ENCODE measurements at places on chromosomes 2 and 18.
A peak's percentile ranks its signal among the peaks of the same experiment; 100 is the strongest.

DNA sequence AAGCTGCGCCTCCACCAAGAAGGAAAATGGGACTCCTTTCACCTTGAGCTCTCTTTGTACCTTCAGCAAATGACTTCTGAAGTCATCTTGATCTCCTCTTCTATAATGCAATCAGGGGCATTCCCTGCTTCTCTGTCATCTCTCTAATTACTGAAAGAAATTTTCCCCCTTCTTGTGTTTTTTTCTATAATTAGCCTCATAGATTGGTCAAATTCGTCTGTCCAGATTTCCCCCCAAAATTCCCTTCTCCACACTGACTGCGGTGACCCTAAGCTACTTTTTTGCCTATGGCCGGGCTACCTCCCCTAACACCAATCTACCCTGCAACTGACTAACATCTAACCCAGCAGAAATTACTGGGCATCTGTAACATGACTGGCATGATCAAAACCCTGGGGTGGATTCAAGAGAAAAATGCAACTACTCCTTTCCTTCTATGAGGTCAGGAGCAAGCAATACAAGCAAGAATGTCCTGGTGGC, 168.6 kb downstream of the BCL2 start:
- DNase-seq: no peak

DNA sequence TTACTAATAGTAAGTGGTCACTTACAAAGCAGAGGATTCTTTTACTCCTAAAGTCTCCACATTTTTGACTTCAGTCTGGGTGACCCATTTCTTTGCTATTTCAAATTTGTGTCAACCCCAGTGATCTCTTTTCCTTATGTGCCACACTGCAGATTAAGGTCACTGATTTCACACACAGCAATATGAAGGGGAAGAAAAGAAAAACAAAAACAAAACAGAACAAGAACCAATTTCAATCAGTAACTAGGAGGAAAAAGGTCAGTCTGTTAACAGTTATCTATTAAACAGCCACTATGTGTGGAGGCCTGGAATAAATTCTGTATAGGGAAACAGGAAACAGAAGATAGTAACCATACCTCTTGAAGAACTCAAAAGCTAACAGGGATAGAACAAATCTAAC, 72.0 kb upstream of the ACVR2A start:
- DNase-seq: no peak

DNA sequence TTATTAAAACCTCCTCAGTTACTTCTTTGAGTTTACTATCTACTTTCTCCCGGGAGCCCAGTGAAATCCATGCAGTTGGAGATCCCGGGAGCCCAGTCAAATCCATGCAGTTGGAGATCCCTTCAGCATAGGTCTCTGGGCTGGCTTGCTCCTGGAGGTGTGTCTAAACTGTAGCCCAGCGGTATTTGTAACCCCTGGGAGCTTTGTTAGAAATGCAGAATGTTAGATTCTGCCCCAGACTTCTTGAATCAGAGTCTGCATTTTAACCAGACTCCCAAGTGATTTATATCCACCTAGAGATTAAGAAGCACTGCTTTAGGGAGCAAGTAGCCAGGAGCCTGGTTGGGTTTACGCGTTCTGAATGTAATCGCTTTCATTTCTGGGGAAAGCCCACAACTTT, 54.5 kb downstream of the ARHGAP28 start:
- DNase-seq: peak; percentile 13

GRCh38 chr2:211204456-211204855, 648.1 kb downstream of the CPS1 start:
- no peak for DNase-seq

GRCh38 chr2:24017711-24018110, 7.8 kb downstream of the MFSD2B start:
- no peak for DNase-seq

GRCh38 chr18:11981543-11982366, 448 bp downstream of the IMPA2 start:
- no peak for DNase-seq

DNA sequence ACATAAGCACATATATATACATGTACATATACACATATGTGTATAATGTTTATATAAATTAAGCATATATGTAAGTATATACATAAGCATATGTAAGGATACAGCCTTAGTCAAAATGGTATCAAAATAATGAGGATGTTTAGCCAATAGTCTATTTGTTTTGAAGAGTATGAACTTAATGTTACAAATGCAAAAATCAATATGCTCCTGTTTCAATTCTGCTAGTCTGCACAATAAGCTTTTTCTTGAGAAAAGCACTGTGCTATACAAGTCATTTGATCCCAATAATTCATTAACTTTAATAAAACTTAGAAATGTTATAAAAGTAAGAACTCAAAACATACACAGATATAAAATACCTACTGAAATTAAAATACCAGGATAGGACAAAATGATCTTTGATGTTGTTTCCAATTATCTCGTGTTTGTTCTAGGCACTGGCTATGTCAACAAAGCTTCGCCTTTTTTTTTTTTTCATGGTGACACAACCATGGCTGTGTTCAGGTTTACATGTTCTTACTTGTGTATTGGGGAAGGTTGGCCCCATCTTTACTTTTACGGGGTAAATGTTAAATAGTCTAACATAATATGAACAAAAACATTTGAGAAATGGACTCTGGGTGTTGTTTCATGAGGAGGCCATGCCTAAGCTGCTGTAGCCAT, 271.1 kb upstream of the CDH19 start:
- DNase-seq: no peak

DNA sequence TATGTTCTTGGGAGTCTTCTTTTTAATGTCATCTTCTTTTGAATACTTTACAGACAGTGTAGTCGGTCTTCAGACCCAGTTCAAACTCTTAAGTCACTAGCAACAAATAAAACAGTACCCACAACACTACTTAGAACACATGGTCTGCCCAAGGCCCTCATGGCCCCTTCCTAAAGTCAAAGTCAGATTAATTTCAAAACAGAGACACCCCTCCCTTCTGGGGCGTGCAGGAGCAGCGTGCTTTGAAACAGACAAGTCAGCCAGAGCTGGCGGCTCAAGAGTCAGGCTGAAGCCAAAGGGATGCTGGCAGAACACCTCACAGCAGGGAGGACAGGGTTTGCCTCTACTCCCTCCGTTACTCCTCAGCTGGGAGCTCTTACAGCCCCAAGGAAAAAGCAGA, 77.5 kb downstream of the TFCP2L1 start:
- DNase-seq: no peak

DNA sequence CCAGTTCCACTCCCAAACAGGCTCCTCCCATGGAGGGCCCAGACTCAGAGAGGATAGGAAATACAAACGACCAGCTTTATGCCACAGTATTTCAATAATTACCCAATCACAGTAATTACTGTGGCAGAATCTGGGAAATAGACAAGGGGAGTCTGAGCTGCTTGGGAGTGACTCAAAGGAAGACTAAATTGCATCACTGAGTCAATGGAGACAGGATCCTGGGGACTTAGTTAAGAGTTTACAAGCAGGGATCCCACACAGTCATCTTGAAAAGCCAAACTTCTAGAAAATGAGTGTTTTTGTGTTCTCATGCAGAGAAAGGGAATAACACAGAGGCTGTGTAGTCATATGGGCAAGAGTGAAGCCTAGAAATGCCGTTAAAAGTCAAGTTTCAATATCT, 1142.1 kb downstream of the CNTNAP5 start:
- DNase-seq: no peak

DNA sequence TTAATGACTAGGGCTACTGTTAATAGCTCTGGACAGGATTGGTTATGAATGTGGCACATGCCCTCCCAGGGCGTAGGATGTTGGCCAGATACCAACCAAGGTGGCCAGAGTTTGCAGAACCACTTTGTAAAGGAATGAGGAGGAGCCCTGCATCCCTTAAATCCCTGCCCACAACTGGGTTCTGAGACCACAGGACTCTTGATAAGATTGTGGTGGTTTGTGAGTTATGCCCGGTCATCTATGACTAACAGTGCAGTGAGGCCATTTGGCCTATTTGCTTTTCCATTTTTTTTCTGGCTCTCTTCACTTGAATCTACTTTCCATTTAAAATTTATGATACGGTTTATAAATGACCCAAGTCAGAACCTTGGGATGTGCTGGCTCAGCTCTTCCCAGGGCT, 294.5 kb downstream of the PRKCE start:
- peak; percentile 99 for DNase-seq

DNA sequence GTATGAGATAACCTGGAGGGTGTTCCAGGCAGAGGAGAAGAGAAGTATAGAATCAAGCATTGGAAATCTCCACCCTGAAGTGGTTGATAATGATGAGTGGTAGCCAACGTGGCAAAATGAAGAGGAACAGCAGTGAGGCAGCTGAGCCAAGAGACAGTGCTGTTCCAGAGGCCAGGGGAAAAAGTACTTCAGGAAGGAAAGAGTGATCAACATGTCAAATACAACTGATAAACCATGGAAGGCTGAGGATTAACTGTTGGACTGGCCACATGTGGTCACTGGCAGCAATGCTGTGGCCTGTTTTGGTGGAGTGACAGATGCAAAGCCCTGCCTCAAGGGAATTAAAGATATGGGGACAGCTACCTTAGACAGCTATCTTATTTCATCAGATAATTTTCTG, 51.9 kb upstream of the RMP24 start:
- DNase-seq: no peak

GRCh38 chr2:180077295-180077906, 70.3 kb upstream of the CWC22 start:
- DNase-seq: no peak

GRCh38 chr2:173218326-173219056, 136.2 kb upstream of the CDCA7 start:
- DNase-seq: no peak

DNA sequence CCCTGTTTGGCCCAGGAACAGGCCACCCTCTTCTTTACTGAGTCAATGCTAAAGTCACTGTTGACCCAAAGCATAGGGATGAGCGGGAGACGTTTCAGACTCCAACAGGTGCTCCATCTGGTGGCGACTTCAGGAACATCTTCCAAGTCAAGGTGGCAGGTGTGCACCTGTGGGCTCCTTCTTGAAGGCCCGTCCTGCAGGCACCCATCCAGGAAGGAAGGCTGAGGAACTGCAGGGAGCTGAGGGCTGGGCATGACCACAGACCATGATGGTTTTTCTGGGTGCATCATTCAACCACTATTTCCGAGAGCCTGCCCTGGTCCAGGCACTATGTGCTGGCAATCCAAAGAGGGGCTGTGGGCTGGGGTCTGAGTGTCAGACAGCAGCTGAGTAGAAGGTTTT, 142.8 kb downstream of the NDUFA10 start:
- no peak for DNase-seq

DNA sequence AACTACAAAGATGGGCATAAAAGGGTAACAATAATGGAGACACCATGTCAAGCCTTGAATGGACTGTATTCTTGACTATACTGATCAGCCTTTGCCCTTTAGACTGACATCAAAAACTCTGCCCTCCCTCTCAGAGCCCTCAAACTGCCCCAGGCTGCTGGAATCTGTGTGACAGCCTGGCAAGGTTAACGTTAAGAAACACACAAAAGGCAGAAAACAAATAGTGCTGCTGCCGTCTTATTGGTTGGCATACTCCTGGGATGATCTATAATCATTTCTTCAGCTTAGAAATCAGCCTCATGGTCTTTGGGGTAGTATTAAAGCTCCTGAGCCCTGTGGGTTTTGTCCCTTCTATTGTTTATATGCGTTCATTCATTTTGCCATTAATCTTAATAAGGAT, 338.0 kb downstream of the DCC start:
- no peak for DNase-seq

GRCh38 chr2:109143214-109144187, 14.5 kb downstream of the SH3RF3 start:
- DNase-seq: no peak

GRCh38 chr2:212021947-212022346, 516.7 kb downstream of the ERBB4 start:
- peak; percentile 15 for DNase-seq

GRCh38 chr2:164960159-164960558, 4.8 kb upstream of the SLC38A11 start:
- no peak for DNase-seq

- DNase-seq: no peak
These were observed 88.0 kb upstream of the ZFP36L2 start for GRCh38 chr2:43314299-43314927.

DNA sequence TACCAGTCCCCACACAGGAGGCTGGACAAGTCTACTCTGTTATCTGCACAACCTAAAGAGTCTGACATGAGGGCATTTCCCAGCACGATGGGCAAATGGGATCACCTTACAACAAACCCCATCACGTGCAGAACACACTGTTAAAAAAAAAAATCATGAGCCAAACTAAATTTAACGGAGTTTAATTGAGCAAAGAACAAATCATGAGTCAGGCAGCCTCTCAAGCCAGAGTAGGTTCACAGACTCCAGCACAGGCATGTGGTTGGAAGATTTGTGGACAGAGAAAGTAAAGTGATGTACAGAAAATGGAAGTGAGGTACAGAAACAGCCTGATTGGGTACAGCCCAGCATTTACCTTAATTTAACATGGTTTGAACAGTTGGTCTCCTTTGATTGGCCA, 59.9 kb downstream of the KYNU start:
- no peak for DNase-seq

DNA sequence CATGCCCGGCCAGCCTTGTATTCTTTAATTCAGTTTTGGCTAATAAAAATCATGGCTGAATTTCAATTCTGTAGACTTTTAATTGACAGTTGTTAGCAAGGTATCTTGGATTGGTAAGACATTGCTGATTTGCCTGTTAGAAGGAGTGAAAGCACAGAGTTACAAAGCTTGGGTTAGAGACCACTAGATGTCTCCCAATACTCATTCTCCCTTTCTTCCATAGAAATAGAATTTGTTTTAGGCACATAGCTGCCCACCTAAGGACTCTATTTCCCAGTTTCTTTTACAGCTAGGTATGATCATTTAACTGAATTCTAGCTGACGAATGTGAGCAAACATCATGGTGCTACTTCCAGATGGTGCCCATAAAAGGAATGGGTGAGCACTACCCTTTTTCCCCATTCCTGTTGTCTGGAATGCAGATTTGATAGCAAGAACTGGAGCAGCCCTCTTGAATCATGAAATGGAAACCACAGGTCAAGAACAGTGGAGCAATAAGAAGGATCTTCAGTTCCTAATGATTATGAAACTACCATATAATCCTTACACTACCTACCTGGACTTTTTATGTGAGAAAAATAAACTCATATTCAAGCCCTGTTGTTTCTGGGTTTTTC, 17.5 kb downstream of the PECR start:
- peak; percentile 5 for DNase-seq

GRCh38 chr2:1546023-1546591, 132.8 kb downstream of the TPO start:
- peak; percentile 18 for DNase-seq

GRCh38 chr18:46152436-46152807, 48.2 kb downstream of the HAUS1 start:
- no peak for DNase-seq

DNA sequence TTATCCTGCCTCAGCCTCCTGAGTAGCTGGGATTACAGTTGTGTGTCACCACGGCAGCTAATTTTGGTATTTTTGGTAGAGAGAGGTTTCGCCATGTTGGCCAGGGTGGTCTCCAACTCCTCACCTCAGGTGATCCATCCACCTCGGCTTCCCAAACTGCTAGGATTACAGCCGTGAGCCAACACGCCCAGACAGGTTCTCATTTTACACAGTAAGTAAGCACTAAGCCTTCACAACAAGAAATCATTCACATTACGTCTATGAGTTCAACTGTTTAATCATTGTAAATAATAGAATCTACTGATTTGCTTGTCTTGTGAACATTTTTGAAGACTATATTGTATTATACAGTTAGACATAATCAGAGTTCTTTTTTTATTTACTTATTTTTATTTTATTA, 131.5 kb upstream of the LRATD1 start:
- no peak for DNase-seq
